ENCODE measurements at places on chromosomes 3 and 15.
A peak's percentile ranks its signal among the peaks of the same experiment; 100 is the strongest.

- no peak for DNase-seq
Observed at GRCh38 chr15:87227846-87228245, 1028.7 kb downstream of the NTRK3 start.

DNA sequence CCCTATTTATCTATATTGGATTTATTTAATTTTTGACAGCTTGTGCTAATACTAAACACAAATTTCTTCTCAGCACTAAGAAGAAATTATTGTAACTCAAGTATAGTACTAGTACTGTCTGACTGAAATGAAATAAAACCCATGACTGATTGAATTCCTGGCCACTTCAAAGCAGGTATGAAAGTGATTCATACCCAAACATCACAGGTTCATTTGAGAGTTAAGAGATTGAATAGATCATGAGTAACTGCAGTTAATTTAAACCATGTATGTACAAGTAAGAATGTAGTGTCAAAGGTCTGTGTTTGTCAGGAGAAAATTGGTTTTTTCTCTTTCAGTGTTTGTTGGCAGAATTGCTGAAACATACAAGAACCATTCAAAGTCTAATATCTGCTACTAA lies 332.0 kb upstream of the GRM7 start:
- DNase-seq: no peak

GRCh38 chr3:52277972-52278509 lies 408 bp downstream of the WDR82 start:
- peak; percentile 75 for DNase-seq

DNA sequence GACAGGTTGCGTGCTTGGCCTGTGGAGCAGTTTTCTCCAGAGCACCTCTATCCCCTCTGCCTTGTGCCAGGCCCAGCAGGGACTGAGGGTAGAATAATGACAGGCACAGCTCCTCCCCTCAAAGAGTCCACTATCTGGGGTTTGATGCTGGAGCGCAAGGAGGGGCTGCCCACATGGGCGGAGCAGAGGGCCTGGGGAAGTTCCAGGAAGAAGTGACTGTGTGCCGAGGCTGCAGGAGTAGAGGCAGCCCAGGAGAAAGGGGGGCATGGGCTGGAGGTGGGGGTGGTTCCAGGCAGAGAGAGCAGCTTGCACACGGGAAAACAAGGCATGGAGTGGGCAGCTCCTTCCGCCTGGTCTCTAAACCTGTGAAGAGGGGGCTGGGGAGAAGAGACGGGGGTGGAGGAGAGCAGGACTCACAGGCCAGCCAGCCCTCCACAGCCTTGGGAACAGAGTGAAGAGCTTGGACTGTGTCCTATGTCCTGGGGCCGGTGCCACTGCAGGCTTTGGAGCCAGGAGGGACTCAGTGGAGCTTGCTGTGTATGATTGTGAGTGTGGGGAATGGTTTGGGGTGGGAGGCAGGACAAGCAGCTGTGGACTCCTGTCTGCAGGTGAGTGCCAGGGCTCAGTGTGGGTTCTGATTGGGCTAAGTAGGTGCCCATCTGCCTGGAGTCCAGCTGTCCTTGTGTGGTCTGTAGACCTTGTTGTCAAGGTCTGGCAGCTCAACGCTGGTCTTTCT lies 48.1 kb downstream of the APBA2 start:
- no peak for DNase-seq

GRCh38 chr3:64398476-64398875 lies 173.2 kb upstream of the PRICKLE2 start:
- DNase-seq: no peak

DNA sequence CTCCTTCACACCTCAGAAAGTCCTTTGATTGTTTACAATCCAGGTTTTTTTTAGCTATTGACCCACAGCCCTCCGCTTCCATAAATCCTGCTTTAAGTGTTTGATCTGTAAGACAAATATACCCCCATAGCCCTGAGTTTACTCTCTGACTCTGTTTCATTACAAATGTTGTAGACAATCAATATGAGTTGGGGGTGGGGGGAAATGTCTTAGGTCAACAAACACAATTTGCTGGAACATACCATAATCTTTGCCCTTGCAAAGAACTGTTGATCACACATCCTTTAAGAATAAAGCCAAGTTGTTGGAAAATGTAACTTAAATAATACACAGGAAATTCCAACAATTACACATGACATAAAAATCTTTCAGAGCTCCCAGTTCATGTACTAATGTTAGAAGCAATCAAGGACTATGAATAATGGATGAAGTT lies 301.8 kb upstream of the SEMA6D start:
- no peak for DNase-seq

GRCh38 chr3:17394541-17395155 lies 347.8 kb downstream of the TBC1D5 start:
- no peak for DNase-seq

DNA sequence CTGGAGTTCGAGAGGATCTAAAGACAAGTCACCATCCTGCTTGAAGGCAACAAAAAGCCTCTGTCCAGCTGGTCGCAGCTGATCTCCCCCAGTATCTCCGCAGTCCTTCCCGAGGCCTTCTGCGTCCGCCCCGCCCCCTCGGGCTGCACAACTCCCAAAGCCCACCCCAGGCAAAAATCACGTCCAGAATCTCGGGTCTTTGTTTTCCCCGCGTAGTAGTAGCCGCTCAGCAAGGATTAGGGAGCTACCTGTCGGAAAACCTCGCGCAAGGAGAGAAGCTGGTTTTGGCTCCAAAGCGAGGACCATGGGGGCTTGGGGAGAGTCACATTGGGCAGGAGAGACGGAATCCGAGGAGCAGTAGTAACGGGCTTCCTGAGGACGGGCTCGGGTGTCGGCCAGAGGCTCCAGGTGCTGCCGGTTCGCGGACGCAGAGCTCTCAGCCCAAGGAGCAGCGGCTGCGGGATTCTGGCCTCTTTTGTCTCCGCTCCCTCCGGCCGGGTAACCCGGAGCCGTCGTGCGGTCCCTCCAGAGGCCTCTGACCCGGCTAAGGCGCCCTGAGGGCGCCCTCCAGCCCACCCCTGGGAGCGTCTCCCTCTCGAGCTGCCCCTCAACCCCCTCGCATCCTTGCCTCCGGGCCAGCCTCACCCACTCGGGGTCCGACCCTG lies 401 bp downstream of the ZSCAN29 start:
- DNase-seq: peak; percentile 4

- DNase-seq: no peak
Observed at GRCh38 chr3:69339760-69340159, 46.1 kb downstream of the FRMD4B start.

DNA sequence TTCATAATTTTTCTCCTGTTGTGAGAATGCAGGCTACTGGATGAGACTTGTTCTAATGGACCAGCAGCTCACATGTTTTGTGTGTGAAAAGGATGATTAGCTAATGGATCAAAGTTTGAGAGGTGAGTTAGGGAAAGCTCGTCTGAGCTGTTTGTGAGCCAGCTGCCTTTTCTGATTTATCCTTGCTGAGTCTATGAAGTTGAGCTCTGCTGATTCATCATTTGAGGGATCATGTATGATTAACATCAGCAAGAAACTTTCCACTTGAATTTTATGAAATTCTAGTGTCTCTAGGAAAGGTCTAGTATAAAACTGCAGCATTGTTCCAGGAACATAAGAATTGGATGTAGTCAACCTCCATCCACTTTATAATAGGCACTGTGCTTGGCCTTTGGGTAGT lies 698.7 kb downstream of the NTRK3 start:
- DNase-seq: no peak

DNA sequence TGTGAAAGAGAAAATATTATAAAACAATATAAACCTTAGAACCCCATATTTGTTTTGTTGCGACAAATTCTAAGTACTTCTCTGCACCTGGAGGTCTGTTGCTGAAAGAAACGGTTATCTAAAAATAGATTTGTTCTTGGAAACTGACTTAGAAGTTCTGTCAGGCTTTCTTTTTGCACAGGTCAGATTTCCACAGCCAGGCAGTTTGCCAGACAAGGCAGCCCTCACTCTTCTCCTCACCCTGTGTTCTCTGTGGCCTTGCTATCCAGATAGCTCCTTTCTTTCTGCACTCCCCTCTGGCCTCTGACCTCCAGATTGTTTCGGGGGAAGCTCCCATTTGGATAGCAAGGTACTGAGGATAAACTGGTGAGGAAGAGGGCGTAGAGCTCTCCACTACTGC lies 413.3 kb upstream of the ONECUT1 start:
- DNase-seq: no peak

- DNase-seq: no peak
Observed at GRCh38 chr3:50493086-50493485, 10.3 kb downstream of the CACNA2D2 start.

All from stimulated activated CD4-positive, alpha-beta T cell treated with anti-CD3 and anti-CD28 coated beads, Interleukin-15, amount 100 ng/mL, for 24 hours (primary cell).